ENCODE measurements at places on chromosomes 16 and 17.

DNA sequence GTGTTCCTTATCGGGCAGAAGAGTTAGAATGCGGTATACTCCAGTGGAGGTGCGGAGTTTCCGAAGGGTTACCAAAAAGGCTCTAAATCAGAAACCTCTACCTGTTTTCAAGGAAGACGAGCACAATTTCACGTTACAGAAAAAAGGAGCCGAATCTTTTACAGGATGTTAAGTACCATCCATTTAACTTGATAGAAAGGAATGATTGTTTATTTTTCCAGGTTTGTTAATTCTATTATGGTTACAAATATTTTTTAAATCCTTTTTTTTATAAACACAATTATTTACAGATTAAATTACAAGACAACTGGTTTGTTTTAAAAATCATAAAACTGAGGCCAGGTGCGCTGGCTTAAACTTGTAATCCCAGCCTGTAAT, 18.2 kb downstream of the ZNF213 start:
- no peak for DNase-seq

DNA sequence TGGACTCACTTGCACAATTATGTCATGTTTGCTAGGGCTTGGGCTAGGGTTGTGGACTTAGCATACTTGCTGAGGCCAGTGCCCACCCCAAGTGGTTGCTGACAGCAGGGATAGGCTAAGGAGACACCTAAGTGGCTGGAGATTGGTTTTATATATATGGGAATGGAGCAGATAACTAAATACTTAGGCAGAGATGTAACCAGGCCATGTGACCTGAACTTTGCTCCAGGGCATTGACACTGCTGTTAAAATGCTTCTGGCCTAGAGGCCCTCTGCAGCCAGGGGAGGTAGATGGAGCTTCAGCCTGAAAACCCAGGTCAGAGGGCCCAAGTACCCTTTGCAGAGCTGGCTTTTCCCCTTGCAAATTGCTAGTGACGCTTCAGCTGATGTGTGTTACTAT, 1.4 kb upstream of the ITGB3 start:
- peak; percentile 39 for DNase-seq

GRCh38 chr17:77438241-77439188, 297.7 kb downstream of the SEC14L1 start:
- no peak for DNase-seq

- DNase-seq = no peak
These were observed 868.3 kb downstream of the CDH11 start for GRCh38 chr16:64253525-64253924.

GRCh38 chr16:86663685-86664521, 85.6 kb downstream of the FOXL1 start:
- no peak for DNase-seq

GRCh38 chr16:2385190-2385836, 43.9 kb upstream of the CCNF start:
- no peak for DNase-seq

- no peak for DNase-seq
These were observed 182.6 kb downstream of the LGALS9B start for GRCh38 chr17:20284570-20285295.

DNA sequence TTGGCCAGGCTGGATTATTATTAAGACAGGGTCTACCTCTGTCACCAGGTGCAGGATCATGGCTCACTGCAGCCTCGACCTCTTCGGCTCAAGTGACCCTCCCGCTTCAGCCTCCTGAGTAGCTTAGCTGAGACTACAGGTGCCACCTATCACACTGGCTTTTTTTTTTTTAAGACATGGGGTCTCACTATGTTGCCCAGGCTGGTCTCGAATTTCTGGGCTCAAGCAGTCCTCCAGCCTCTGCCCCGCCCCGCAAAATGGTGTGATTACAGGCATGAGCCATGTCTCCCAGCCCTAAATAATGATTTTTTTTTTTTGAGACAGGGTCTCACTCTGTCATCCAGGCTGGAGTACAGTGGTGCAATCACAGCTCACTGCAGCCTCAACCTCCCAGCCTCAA, 5.8 kb downstream of the OVCA2 start:
- no peak for DNase-seq

DNA sequence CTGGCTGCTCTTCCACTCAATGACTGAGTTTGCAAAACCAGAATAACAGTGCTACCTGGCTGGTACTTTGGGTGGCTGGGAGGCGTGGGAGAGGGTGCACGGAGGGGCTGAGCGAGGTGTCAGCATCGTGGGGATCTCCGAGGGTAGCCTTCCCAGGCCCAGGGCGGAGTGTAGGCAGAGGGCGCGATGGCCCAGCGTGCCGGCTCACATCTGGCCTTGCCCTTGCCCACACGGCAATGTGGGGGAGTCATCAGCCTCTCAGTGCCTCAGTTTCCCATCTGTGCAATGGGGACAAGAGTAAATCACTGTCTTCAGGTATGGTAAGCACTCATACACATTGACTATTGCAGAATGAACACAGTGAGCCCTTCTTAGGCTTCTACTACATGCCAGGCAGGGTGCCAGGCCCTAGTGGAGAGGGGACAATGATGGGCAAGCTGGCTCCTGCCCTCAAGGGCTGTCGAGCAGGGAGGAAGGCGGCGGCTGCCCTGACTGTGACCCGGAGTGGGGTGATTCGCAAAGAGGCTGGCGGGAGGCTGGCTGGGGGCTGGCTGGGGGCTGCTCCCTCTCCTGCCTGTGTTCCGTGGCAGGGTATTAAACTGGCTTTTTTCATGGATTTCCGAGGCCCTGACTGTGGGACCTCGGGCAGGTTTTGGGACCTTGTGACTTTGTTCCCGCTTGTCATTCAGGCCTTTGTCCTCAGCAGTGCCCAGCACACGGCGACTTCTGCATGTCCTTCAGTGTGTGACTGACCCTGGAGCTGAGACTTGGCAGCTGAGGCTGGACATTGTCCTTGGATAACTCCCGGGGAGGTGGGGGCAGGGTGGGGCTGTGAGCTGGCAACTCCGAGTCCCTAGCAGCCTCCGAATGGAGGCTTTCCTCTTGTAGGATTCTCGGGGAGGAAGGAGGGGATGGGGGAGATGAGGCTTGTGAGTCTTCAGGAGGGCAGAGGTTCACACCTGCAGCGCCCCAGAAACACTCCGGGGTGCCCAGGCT, 243.1 kb downstream of the SEC14L1 start:
- no peak for DNase-seq

GRCh38 chr16:2008009-2008526, 1.6 kb downstream of the ZNF598 start:
- no peak for DNase-seq

DNA sequence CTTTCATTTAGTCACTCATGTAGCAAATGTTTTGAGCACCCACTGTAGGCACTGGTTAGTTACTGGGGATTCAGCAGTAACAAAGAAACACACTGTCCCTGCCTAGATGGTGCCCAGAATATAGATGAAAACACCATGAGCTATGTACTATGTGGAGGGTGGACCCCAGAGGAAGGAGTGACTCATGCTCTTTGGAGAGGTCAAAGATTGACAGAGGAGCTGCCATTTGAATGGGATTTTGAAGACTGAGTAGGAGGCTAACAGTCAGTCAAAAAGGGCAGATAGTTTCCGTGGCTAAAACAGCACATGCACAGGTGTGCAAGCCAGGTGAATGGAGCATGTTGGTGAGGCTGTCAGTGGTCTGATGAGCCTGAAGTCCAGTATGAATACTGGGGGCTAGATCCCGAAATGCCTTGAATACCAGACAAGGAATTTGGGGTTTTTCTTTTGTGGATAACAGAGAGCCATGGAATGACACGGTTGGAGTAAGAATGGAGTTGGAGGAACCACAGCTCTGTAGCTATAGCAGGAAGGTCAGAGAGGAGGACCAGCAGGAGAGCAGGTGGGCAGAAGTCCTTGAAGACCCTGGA, 6.1 kb downstream of the IL21R start:
- DNase-seq = no peak

DNA sequence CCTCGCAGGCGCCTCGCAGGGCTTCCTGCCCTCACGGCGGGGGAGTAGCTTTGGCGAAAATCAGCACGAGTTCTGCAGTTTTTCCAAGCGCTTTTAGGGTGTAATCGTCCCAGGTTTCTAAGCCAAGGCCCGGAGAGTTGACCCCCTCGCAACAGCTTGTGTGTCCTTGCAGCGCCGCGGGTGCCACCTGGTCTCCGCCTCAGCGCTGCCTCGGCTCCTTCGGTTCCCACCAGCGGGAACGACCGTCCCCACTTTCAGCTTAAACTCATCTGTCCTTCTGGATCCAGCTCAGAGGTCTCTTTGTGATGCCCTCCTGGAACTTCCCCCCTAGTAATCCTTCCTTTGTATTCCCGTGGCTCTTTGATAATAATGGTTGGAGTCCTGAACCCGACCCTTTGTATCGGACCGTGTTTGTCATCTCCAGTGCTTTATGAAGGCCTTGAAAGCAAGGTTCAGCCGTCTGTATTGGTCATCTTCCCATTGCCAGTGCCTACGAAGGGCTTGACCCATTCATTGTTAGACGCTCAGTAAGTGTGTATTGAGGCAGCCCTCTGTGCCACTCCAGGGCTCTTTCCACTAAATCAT, 858 bp upstream of the SMARCE1 start:
- DNase-seq = no peak

DNA sequence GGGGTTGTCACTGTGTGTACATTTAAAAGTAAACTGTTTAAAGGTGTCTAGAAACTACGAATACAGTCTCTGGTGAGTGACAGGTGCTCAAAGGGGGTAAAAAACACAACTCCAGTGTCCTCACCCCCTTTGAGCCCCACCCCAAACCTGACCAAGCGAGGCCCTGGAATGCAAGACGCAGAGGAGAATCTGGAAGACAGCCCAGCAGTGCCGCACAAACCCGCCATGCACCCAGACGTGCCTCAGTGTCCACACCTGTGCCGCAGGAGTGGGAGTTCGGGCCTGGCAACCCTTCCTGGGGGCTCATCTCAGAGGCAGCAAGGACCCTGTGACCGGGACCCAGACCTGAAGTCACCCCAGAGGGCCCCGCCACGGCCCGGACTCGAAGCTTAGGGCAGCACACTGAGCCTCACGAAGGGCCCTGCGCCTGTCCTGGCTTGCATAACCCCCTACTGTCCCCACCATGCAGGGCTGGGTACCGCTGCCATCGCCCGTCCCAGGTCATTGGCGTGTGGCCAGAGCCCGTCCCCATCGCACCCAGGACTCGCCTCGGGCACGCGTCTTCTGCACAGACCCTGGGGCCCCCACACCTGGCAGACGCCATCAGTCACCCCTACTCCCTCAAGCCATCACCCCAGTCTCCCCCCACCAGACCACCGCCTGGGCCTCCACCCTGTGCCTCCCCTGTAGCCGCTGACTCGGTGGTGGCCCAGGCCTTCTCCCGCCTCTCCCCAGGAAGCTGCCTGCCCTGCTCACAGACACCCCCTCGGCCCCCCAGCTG, 33.0 kb upstream of the ZC3H18 start:
- no peak for DNase-seq

DNA sequence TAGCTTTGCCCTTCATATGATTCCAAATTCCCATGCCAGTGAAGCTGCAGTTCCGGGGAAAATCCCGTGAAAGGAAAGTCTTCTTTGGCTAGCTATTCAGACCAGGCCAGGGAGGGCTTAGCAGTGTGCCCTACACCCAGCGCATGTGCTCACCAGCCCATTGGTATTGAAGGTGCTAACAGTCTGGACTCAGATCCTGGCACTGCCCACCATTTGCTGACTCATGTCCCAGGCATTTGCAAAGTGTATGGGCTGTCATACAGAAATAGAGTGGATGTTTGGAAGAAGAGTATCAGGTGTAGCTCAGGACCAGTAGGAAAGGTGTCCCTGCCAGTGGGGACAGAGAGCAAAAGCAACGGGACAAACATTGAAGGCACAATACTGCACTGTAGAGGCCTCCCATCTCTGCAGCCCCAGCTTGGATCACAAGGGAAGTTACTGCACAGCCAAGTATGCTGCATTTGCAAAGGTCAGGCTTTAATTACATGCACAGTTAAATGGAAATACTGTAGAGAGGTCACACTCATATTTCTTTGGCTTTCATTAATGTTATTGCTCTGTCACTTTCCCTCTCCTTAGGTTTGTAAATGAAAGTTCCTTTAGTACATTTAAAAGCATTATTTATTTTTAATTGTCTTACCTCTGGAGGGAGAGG, 220.0 kb downstream of the IRX3 start:
- no peak for DNase-seq

Data from cardiac septum (tissue), 1 donor.